ENCODE measurements at places on chromosomes 3 and 15.
A peak's percentile ranks its signal among the peaks of the same experiment; 100 is the strongest.

- no peak for DNase-seq
Observed at GRCh38 chr3:98968824-98969223, 67.3 kb upstream of the DCBLD2 start.

- no peak for DNase-seq
Observed at GRCh38 chr3:43759297-43759782, 68.6 kb downstream of the ABHD5 start.

DNA sequence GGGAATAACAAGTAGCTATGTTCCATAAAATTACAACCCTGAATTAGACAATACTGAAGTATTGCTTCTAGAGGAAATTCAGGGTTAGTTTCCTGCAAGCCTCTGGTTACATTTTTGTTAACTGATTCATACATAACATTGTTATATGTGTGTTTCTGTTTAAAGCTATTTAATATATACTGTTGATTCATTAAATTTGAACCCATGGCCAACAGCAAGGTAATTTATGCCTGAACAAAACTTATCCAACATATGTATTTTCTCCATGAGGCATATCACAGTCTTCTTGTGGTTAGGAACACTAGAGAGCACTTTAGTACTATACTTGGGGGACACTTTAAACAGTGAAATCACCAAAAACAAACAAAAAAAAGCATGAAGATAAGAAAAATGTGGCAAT lies 47.7 kb upstream of the PTX3 start:
- DNase-seq = no peak

GRCh38 chr3:188583341-188584161 lies 429.6 kb downstream of the LPP start:
- DNase-seq = peak; percentile 37

DNA sequence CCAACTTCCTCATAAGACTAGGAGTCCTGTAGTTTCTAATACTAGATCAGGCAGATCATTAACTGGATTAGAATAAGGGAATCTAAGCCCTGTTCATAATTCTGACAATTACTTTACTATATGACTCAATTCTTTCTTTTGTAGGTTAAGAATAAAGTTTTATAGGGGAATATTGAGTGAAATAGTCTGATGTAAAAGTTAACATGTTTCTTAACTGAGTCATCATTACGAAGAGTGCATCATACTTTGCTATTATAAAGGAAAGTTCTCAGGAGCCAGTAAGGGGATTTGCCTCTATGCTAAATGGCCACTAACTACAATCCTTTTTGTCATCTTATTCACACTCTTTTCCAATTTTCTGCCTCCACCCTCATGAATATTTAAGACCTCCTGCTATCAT lies 63.1 kb downstream of the POLQ start:
- DNase-seq = no peak

Data from B cell (primary cell).